BE2C (cell line): ENCODE measurements at places on chromosomes 7 and 10.

GRCh38 chr7:103833401-103833800, 156.1 kb downstream of the RELN start:
- no peak for DNase-seq

GRCh38 chr10:102246261-102246660, 929 bp downstream of the GBF1 start:
- no peak for DNase-seq

DNA sequence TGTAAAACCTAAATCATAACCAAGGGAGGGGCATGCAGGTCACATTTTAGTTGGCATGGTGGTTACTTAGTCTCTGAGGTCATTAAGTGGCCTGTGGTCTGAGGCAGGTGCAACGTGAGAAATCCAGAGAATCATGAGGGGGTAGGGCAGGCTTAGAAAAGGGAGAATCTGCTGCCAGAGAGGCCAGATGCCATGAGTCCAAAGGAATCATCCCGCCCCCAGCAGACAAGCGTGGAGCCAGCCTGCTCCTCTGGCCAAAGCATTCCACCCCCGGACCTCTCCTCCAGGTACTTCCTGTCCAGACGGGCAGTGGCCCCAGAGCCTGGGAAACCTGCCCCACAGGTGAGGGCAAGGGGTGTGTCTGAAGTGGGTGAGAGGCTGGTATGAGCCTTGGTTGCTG, 196.4 kb upstream of the ZNF32 start:
- no peak for DNase-seq

DNA sequence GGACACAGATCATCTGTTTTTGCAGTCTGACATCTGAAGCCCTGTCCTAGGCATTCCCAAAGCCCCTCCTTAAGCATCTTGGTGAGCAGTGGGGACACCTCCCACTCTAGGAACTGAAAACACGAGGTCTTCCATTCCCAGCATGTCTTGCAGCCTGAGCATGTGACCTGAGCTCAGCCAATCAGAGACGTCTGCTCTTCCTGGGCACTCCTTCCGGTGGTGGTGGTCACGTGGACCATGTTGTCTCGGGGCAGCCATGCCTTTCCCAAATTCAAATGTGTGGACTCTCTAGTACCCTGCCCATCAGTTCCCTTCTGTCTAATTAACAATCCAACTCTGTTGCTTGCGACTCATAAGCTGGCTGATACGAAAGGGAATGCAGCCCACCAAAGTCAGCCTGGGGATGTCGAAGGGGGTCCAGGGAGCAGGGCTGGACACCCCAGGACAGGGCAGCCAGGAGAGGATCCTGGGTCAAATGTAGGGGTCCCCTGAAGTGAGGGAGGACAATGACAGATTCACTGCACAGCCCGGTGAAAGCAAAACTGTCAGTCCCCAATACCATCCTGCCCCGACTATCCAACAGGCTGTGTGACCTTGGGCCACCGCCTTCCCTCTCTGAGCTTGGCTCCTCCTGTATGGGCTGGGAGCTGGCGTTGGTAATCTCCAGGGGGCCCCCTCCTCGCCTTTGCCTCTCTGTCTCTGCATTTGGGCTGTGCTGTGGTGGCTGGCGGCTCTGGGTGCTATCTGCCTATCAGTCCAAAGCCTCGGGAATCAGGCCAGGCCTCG, 57.4 kb upstream of the BAIAP2L1 start:
- DNase-seq, result peak; percentile 23

GRCh38 chr10:62093863-62094291, 174.8 kb downstream of the RTKN2 start:
- DNase-seq, result no peak

DNA sequence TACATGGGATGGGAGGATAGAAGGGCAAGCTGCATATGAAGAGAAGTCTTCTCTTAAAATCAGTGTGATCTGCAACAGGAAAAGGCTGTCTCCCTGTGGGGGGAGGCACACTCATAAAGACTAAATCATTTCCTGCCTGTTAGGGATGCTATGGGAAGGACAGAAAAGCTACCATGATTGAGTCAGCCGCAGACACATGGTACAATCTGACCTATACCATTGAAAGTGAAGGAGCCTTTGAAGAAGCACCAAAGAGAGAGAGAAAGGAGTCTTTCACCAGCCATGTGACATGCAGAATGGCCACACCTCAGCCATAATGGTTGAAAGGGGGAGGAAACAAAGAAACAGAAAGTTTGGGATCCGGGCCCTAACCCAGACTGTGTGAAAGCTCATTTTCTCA, 29.1 kb downstream of the NUDCD3 start:
- DNase-seq, result no peak

DNA sequence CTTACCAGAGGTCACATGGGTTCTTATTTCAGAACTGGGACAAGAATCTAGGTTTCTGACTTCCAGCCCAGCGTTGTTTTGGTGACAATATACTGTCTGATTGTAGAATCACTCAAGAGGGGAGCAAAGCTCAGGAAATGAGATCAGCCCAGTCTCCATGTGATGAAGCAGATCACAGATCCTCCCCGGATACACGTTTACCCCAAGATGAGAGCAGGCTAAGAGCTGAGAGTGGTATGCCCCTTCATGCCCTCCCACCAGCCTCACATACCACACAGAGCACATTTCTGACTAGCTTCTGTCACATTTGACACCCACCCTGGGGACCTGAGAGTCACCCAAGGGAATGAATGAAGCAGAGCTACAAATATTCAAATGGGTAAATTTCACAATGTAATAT, 27.1 kb upstream of the PRKCQ start:
- no peak for DNase-seq

DNA sequence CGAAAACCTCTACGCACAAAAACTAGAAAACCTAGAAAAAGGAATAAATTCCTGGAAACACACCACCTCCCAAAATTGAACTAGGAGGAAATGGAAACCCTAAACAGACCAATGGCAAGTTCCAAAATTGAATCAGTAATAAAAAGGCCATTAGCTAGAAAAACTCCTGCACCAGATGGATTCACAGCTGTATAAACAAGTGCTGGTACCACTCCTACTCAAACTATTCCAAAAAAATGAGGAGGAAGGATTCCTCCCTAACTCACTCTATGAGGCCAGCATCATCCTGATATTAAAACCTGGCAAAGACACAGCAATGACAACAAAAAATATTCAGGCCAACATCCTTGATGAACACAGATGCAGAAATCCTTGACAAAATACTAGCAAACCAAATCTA, 228.2 kb downstream of the CHRM2 start:
- no peak for DNase-seq

GRCh38 chr10:78300526-78300925, 266.9 kb downstream of the RPS24 start:
- no peak for DNase-seq

DNA sequence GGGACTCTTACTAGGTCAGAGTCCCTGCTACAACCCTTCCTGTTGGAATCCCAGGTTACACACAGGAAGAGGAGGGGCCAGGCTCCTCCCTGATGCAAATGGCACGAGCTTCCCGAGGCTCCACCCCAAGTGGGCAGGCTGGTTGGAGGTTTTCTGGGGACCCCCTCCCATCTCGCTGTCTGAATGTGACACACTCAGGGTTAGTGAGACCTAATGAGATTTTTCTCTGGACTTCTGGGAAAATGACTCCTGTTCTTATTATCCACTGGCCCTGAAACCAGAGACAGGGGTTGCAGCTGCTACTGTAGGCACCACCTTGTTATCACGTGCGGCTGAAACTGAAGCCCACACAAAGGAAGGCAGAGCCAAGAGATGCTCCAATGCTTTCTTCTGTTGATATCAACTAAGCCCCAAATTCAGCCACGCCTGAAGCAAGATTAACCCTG, 103.3 kb downstream of the FAM107B start:
- DNase-seq, result peak; percentile 82

GRCh38 chr10:42865716-42866114, 83.1 kb downstream of the BMS1 start:
- no peak for DNase-seq

DNA sequence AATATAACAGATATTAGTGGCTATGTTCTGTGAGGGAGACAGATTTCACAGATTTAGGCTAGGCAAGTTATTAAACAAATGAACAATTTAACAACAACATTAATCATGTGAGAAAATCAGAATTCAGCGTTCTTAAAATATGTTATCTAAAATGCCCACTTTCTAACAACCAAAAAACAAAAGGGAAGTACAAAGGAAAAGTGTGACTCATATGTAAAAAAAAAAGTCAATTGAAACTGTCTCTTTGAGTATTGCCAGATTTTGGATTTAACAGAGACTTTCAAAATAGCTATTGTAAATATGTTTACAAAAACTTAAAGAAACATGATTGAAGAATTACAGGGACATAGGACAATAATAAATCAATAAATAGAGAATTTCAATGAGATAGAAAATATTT, 34.8 kb upstream of the ARHGAP22 start:
- DNase-seq, result no peak

DNA sequence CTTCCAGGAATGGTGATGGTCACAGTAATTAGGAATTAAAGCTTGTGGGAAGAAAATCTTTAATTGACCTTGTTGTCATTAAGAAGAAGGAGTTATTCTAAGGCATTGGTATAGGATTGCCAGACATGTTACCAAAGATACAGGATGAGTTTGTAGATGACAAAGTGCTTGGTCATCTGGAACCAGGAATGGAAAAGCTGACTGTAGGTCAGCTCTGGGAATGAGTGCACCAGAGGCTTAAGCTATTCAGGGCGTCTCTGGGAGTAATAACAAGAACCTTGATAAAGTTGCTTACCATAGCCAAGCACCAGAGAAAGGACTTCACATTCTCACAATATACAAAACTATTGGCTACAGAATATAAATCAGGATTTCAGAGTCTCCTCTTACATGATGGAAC, 89.0 kb downstream of the PHTF2 start:
- no peak for DNase-seq

- peak; percentile 90 for DNase-seq
Measured at GRCh38 chr7:143882604-143883078, 19.3 kb downstream of the TCAF1 start.

GRCh38 chr10:111243126-111243525, 166.3 kb downstream of the ADRA2A start:
- DNase-seq, result no peak

- no peak for DNase-seq
Measured at GRCh38 chr7:95255691-95256090, 68.6 kb downstream of the PON1 start.

- no peak for DNase-seq
Measured at GRCh38 chr7:50142425-50143017, 49.5 kb upstream of the ZPBP start.

- DNase-seq, result peak; percentile 71
Measured at GRCh38 chr10:130109796-130110245, 809 bp downstream of the C10orf143 start.

- DNase-seq, result no peak
Measured at GRCh38 chr7:121572615-121573014, 176.5 kb upstream of the FAM3C start.

GRCh38 chr7:34309116-34309515, 348.9 kb upstream of the NPSR1 start:
- DNase-seq, result no peak

GRCh38 chr7:40057292-40057691, 77.1 kb downstream of the MPLKIP start:
- no peak for DNase-seq

DNA sequence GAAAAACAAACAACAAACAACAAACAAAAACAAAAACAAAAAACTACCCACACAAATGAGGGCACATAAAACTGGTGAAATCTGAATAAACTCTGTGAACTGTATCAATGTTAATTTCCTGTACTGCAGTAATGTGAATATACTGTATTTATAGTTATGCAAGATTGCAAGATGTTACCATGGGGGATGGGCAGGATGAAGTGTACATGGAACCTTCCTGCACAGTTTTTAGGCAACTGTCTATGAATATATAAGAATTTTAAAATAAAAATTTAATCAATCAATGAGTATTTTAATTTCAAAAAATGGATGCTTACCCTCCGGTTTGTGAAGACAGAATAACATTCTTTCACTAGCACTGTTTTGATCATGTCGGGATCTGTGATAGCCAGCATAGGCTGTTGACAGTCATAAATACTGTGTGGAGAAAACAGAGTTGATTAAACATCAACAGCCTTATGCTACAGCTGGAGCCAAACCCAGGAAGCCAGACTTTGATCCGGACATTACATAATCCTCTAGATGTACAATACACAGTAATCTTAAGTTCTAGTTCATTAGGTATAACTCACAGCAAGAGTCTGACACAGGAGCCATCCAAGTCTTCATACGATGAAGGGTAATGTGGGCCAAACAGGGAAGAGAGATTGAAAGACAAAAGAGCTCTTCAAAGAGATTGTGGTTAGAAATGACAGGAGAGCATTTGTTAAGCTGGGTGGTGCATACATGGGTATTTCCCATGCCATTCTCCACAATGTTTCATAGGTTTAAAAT, 14.8 kb downstream of the CYP3A7 start:
- no peak for DNase-seq

DNA sequence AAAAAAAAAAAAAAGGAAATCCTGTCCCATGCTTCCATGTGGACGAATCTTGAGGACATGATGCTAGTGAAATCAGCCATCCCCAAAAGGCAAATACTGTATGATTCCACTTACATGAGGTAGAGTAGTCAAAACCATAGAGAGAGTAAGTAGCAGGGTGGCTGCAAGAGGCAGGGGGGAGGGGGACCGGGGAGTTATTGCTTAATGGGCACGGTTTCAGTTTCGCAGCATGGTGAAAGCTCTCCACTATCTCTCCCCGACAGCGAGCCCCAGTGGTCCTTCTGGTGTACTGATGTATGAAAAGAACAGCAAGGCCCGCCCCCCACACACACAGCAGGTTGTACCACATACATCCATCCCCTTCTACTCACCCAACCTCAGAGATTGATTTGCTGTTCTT, 32.8 kb downstream of the NOD1 start:
- DNase-seq, result peak; percentile 62

GRCh38 chr7:67484244-67484751, 487.7 kb downstream of the TYW1 start:
- peak; percentile 74 for DNase-seq

DNA sequence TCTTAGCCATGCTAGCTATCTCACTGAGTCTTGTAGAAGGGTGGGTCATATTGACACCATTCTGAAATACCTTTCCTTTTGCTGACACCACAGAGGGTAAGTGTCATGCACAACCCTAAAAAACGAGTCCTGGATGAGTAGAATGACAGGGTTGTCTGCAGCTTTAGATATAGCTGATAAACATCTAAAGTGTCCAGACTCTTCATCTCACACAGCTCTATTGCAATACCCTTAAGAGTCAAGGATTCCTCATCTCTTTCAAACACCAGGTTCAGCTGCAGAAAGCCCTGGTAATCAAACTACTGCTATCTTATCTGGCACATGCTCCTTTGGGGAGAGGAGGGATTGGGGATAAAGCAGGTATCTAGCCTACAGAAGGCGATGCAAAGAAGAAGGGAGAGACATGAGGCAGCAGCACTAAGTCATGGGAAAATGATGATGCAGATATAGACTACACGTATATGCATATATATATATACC, 127.0 kb downstream of the ANK3 start:
- no peak for DNase-seq
